ENCODE measurements at places on chromosomes 1 and 21.

DNA sequence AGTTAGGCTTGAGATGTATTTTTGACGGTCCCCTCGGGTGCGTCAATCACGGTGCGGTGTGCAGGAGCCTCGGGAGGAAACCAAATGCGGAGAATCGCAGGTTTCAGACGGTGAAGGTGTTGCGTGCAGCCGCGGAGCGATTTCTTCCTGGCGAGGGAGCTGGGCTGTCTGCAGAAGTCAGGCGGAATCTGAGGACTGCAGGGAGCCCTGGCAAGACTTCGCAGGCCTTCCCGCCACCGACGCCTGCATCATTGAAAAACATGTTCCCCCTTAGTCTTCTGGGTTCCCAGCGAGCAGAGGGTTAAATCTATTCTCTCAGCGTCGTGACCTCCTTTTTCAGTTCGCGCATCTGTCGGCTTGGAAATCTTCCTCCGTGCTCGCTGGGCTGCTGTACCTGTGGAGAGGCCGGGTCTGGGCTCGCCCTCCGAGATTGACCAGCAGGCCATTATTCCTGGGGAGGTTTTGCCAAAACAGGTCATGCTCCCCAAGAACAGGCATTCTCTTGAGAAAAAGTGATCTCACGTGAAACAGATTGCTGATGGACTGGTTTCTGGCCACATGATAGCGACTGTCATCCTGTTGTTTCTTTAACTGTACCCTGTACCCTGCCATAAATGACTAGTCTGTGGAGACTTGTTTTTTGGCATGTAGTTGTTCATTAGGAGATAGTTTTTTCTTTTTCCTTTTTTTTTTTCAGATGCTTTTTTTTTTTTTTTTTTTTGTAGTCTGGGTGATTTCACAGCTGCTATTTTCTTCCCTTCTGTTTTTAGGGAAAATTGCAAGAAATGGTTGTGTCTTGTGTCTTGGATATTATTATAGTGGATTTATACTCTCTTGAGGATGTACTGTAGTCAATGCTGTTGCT is 894 bp downstream of the EPB41 start:
- DNase-seq = peak; percentile 30

DNA sequence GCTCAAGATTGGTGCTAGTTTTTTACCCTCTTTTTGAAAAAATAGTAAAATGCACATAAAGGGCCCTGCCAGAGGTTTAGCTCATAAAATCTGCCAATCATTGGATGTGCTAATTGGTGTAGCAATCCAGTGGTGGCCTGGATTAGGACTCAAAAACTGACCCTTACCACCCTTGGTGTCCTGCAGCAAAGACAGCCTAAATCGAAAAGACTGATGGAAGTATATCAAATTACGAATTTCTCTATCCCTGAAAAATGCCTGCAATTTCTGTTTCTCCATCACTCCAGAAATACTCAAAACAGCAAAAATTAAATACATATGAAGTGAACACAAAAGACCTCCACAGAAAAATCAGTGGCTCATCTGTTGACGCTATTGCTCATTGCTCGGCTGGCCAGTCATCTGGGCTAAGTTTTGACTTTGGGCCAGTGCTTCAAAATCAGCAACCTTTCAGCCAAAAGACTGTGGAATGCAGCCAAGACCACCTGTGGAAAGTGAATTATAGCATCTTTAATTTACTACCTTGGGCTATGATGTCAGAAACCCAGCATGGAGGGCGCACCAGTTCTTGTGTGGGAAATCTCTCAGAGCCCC is 30.0 kb downstream of the WLS start:
- DNase-seq = no peak

DNA sequence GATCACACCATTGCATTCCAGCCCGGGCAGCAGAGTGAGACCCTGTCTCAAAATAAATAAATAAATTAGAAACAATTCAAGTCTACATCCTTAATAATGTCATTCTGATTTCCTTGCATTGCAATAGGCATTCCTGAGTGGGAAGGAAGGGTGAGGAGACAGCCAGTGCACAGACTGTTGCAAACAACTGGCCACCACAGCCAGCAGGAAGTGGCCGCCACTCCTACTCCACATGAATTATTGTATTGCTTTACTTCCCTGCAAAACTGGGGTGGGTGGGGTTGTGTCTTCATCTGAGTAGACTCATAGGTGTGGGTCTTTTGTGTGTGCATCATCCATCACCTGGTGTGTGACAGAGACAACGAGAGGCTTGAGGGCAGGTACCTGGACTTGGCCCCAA is 60.1 kb downstream of the OPTC start:
- DNase-seq = no peak

DNA sequence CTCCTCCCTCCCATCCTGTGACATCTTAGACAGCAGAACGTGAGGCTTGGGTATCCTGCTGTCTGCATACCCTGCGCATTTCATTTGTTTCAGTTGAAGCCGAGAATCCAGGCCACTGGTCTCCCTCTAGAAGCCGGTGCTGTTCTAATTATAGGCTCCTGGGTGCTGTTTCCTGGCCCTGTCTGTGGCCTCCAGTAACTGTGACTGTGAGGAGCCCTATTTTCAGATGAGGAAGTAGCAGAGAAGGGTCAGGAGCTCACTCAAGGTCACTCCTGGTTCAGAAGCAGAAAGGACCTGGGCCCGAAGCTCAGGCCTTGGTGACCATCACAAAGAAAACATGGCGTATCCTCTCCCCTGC is 24.0 kb downstream of the COQ8A start:
- DNase-seq = no peak

- DNase-seq = no peak
Measured at GRCh38 chr1:35656863-35657232, 15.5 kb upstream of the PSMB2 start.

DNA sequence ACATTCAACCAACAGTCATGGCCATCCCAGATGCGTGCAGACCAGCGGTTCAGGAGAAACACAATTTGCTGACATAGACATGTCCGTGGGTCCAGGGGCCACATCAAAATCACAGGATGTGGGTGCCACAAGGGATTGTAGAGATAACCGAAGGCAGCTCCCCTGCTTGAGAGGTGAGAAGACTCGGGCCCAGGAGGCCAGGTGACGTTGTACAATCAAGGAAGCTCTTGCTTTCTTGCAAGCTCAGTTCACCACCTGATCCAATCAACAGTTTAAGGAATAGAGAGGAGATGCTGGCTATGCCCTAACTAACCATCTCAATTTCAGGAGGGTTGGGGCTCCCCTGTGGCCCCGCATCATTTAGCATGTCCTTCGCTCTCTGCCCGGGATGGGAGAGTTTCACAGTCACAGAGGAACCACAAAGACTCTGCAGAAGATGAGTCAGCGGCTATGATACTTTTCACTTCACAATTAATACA is 19.5 kb downstream of the UBASH3A start:
- DNase-seq = no peak

DNA sequence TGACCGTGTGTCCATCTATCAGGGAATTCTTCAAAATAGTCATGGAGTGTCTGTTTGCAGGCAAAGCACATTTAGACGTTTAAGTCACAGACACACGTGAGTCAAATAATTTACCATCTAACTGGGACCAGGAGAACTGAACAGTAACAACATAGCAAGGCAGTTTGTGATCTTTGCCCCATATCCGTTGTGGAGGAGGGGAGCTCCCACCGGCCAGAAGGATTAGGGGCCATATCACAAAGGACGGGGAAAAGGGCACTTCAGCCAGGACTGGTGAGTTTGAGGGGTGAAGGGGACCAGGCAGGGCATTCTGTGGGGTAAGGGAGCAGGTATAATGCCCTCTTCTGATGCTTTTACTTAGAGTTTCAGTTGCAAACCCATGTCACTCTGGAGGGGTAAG is 22.9 kb downstream of the ELAPOR1 start:
- DNase-seq = no peak

DNA sequence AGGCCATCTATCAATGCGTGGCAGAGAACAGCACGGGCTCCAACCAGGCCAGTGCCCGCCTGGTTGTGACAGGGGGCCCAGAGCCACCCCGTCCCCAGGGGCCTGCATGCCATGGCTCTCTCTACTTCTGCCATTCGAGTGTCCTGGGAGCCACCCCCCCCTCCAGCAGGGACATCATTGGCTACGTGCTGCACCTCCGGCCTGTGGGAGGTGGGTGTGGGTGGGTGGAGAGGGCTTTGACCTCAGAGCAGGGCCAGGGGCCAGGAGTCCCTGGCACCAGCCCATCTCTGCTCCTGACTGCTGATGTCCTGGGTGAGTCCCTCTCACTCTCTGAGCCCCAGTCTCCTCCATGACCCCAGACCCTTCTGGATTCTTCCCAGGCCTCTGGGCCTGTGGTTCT is 25.3 kb downstream of the SLC27A3 start:
- no peak for DNase-seq

DNA sequence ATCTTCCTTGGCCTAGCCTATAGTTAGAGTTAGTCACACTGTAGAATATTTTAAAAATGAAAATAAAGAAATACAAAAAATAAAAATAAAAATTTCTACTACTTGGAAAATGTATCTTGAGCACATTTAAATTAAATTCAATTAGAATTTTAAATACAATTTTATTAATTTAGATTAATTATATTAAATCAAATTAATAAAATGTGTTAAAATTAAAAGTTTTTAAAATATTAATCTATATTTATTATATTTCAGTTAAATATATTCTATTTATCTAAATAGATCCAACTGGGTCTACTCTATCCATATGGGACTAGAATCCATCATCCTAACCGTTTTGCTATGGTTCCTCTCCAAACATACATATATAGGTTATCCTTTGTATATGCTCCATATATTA is 588.3 kb upstream of the TMPRSS15 start:
- no peak for DNase-seq

GRCh38 chr21:42748620-42749176 is 95.3 kb downstream of the PDE9A start:
- no peak for DNase-seq

GRCh38 chr1:53172426-53173128 is 24.0 kb upstream of the CPT2 start:
- DNase-seq = peak; percentile 34

DNA sequence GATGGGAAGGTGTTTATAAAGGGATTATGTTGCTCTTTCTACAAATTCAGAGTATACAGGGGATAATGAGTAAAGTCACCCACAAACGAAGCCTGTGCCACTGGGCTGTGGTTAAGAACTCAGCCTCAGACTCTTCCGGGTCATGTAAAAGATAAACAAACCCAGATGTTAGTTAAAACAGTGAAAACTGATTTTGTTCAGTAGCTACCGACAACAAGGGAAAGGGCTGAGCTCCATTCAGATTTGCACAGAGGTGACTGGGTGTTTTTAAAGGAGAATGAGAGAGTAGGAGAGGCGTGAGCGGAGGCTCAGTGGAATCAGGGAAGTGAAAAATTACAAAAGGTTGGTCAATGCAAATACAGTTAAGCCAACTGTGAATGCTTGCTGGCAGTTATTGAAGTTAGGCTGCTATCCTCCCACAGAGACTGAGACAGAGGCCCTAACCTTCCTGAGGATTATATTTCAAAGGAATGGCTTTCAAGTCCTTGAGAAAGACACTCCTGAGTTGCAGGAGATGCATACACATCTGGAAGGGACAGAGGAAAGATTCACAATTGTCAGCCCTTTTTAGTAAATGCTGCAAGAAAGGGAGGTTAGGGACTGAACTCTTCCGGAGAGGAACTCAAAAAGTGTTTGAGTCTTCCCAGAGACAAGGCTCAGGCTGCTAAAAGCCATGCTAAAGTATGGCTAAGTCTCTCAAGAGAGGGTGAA is 29.9 kb upstream of the SAMD13 start:
- no peak for DNase-seq

- DNase-seq = peak; percentile 64
Measured at GRCh38 chr1:37940299-37940947, 6.4 kb downstream of the INPP5B start.

- no peak for DNase-seq
Measured at GRCh38 chr1:166489670-166490436, 323.1 kb upstream of the FAM78B start.

DNA sequence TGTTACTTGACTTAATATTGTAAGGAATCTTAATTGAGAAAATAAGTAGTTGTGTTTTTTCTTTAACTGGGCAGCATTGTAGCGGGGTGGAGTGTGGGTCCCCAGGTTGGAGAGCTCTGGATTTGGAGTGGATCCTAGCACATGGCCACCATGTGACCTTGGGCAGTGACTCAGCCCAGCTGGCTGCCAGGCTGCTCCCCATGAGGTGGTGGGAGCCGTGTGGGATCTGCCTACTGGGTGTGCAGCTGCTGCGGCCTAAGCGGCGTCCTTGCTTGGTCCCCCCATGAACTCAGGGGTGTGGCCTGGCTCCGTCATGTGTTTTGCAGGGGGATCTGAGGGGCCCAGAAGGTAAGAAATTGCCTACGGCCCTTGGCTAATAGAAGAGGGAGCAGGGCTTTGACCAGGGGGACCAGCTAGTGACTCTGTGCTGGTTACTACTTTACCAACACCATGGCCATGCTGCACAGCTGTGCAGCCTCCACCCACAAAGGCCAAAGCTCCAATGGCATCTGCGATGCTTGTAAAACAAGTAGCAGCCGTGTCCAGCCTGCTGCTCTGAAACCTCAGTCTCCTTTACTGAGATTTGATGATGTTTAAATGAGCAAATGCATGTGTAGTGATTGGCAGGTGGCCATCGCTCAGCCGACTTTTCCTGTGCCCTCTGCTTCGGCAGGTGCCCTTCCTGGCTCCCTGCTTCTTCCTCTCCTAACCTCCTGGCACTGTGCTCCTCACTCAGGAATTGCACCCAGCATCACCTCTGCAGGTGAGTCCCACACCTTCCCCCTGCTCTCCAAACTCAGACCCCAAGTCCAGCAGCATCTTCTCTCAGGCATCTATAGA is 68.3 kb downstream of the ADARB1 start:
- no peak for DNase-seq

DNA sequence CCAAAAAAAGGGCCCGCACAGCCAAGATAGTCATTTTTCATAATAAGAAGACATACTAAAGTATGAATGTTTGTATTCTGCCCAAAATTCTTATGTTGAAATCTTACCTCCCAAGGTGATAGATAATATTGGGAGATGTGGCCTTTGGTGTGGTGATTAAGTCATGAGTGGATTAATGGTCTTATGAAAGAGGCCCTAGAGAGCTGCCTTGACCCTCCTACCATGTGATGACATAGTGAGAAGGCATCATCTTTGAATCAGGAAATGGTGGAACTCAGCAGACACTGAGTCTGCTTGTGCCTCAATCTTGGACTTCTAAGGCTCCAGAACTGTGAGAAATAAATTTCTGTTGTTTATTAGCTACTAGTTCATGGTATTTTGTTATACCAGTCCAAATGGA is 11.8 kb upstream of the RNPC3 start:
- DNase-seq = no peak

DNA sequence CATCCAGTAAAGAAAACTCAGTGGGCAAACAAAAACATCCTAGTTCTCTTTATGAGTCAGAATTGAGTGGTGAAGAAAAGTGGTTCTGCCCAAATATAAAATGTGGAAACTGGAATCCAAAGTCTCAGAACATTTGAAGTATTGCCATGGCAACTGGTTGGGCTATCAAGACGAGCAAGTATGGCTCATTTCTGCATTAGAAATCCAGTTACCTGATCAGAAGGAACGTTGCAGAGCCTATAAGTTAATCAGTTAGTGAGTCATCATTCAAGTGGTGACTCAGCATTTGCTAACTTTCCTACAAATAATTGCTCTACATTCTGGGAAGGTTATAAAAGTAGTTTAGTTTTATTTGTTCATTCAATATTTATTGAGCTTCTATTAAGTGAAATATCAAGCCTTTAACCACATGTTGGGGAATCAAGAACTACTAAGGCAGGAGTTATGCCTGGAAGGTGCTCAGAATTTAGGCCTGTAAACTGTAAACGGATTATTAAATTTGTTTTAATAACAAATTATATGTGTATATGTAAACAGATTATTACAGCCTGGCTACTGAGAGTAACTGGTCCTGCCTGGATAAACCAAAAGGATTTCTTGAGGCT is 104.3 kb downstream of the PAPPA2 start:
- DNase-seq = no peak
